Thymus (tissue), 14 donors: ENCODE measurements at places on chromosomes 5 and 9. TPM values are rescaled to one million over a fixed set of nuclear protein-coding genes. Genes with fewer than 3 reads are reported as not detected.

Gene RGS7BP
- total RNA-seq: 0.14 TPM

Gene PKD2L2
- total RNA-seq: not detected

Gene GABRA1
- 2.7 TPM for total RNA-seq

Gene MEGF10
- total RNA-seq: 1.1 TPM

Gene ELL2
- 9.3 TPM for total RNA-seq

Gene ZNF879
- 5.9 TPM for total RNA-seq

Gene MCIDAS
- not detected for total RNA-seq

Gene CDH9
- 0.05 TPM for total RNA-seq

Gene MEF2C
- total RNA-seq: 12.8 TPM

Gene TRIM52
- 10.7 TPM for total RNA-seq

Gene ORM2
- total RNA-seq: 0.38 TPM

Gene GCNT4
- total RNA-seq: 22.9 TPM

Gene TMC1
- total RNA-seq: 0.28 TPM

Gene SLC2A8
- 3.6 TPM for total RNA-seq

Gene KCNIP1
- total RNA-seq: 0.09 TPM

Gene SLC34A3
- not detected for total RNA-seq
